ENCODE measurements at places on chromosomes 4 and X. TPM values are rescaled to one million over a fixed set of nuclear protein-coding genes. Genes with fewer than 3 reads are reported as not detected.

GRCh38 chr4:151922306-151922705, 161.5 kb upstream of the GATB start:
- peaks cover 6% of the 10 kb centered on the region for H3K4me1 ChIP-seq
- H3K36me3 ChIP-seq: no peaks in the 10 kb centered on the region
- H3K27ac ChIP-seq: no peak overlapping the region
- no peak for DNase-seq
- no peak overlapping the region for H3K4me3 ChIP-seq

The PRDM8 gene
- total RNA-seq: 1.1 TPM

The ARR3 gene
- total RNA-seq: not detected

- no peaks in the 10 kb centered on the region for H3K27me3 ChIP-seq
- H3K36me3 ChIP-seq: peaks cover 91% of the 10 kb centered on the region
- H3K4me1 ChIP-seq: peaks cover 44% of the 10 kb centered on the region
- no peak overlapping the region for H3K4me3 ChIP-seq
- DNase-seq: no peak
Observed at GRCh38 chr4:2940267-2941137, 22.7 kb downstream of the NOP14 start.

The EFHC2 gene
- total RNA-seq: not detected

The CFAP299 gene
- not detected for total RNA-seq

DNA sequence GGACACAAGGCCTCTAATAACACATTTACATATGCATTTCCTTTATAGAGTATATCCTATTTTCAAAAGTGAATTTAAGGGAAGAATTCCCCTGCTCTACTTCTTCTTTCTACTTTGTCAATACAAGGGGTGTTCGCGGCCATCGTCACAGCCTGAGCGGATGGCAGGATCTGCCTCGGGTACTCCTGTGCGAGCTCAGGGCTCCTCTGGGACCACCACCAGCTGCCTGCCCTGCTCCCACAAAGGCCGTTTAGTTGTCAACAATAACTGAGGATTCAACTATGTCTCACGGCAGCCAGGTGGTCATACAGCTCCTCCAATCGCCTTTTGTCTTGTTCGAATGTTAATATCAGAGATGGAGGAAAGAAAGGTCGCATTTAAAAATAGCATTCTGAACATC, 228.2 kb upstream of the TENM3 start:
- no peak overlapping the region for H3K4me3 ChIP-seq
- no peaks in the 10 kb centered on the region for H3K27me3 ChIP-seq
- H3K4me1 ChIP-seq: no peaks in the 10 kb centered on the region

The FBXL5 gene
- total RNA-seq: 30.3 TPM

The SMIM14 gene
- total RNA-seq: 1.7 TPM

DNA sequence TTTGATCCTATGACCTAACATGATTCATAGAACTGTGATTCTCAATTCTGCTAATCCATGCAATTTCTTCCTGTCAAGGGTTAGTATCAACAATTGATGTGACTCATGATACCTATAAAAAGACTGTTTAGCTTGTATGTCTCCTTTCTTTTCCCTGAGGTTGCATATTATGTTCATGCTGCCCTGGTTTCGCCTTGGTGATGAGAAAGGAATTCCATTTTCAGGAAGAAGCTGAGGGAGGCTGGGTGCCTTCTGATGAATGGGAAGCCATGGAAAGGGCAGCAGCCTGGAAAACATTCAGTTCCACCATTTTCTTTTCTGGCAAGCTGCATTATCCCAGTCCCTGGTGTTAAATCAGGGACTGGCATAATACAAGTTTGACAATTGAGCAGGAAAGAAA, 976.5 kb downstream of the RPA4 start:
- no peak overlapping the region for H3K27ac ChIP-seq
- no peaks in the 10 kb centered on the region for H3K27me3 ChIP-seq
- no peaks in the 10 kb centered on the region for H3K36me3 ChIP-seq
- H3K4me1 ChIP-seq: no peaks in the 10 kb centered on the region
- no peak overlapping the region for H3K4me3 ChIP-seq
- no peak for DNase-seq

DNA sequence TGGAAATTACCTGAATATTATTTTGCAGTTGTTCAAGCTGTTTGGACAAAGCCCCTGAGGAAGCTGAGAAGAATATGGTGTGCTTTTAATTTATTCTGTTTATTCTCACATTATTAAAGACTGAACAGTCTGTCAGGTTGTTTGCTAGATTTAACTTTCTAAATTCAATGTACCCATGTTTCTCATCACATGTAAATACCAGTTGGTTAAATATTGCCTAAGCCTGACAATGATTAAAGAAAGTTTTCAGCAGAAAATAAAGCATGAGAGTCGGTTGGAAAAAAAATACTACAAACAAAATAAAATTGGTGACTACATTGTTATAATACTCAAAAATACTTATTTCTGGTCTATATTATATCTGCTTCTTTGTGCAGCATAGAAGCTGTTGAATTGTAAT, 1974.7 kb downstream of the ARAP2 start:
- no peaks in the 10 kb centered on the region for H3K4me1 ChIP-seq
- no peaks in the 10 kb centered on the region for H3K36me3 ChIP-seq

DNA sequence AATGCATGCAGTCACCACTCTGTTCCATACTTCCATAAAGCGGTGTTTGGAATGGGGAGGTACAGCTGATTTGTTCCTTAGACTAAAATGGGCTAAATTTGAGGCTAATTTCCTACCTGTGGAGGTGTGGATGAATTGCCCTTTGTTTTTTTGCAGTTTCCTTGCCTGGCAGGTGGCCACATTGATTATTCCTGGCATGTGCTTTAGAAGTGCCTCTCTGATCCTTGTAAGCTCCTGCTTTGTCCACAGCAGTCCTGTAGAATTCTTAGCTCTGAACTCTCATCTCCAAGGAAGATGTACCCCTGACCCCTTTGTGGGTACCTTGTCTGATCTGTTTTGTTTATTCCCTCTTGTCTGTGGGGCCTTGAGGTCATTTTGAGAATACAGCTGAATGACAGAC, 136.8 kb downstream of the ADGRL3 start:
- H3K36me3 ChIP-seq: no peaks in the 10 kb centered on the region
- no peak for DNase-seq
- H3K27me3 ChIP-seq: no peaks in the 10 kb centered on the region
- H3K4me1 ChIP-seq: no peaks in the 10 kb centered on the region

DNA sequence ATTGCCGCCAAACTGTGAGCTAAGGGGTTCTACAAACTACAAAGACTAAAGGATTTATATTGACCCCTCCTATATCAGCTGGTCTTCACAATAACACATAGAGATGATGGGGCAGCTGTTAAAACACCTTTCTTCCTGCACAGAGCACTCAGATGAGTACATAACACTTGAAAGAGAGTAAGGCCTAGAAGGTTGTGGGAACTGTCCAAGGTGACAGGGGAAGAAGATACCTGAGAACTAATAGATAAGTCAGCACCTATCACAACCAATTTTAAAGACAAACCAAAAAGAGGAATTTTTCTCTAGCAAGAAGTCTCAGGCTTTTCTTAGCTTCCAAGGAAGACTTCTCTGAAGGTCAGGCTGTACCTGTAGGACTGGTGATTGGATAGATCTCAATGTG, 19.1 kb upstream of the CXCL6 start:
- no peak overlapping the region for H3K27ac ChIP-seq
- H3K27me3 ChIP-seq: peaks cover 2% of the 10 kb centered on the region
- H3K36me3 ChIP-seq: no peaks in the 10 kb centered on the region

DNA sequence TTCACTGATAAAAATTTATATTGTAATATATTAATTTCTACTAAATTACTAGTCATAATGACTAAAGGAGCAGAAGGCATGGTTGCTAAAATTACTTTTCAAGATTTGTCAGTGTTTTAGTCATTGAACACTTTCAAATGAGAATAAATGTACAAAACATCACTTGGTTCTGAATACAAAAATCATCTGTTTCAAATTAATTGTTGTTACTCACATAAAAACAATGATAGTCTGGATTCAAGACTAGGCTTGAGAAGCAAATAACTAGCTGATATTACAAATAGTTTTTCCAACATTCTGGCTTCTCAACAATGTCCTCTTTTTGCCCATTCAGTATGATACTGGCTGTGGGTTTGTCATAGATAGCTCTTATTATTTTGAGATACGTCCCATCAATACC, 112.5 kb downstream of the ANAPC10 start:
- DNase-seq: no peak
- no peaks in the 10 kb centered on the region for H3K4me1 ChIP-seq
- H3K36me3 ChIP-seq: no peaks in the 10 kb centered on the region
- H3K4me3 ChIP-seq: no peak overlapping the region
- H3K27ac ChIP-seq: no peak overlapping the region

DNA sequence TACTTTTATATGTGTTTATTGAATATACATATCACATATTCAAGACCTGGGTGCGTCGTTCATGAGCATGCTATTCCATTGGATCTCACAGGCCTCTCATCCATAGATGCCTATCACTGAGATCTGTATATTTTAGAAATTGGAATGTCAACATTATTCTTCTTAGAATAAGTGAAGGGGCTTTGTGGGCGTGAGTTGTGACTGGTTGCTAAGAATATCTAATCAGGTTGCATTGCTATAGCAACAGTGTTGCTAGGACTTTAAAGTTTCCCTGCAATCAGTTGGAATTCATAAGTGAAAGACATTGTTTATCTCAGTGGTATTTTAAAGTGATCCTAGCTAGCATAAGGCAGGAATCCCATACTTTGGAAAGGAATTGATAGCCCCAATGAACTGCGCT, 36.7 kb upstream of the ANK2 start:
- no peak overlapping the region for H3K27ac ChIP-seq
- H3K36me3 ChIP-seq: no peaks in the 10 kb centered on the region
- no peak for DNase-seq
- H3K4me3 ChIP-seq: no peak overlapping the region

The GYPA gene
- total RNA-seq: not detected

GRCh38 chrX:23554304-23554703, 113.0 kb upstream of the PRDX4 start:
- no peaks in the 10 kb centered on the region for H3K4me1 ChIP-seq
- no peak overlapping the region for H3K27ac ChIP-seq
- H3K36me3 ChIP-seq: no peaks in the 10 kb centered on the region
- no peak overlapping the region for H3K4me3 ChIP-seq
- no peaks in the 10 kb centered on the region for H3K27me3 ChIP-seq

DNA sequence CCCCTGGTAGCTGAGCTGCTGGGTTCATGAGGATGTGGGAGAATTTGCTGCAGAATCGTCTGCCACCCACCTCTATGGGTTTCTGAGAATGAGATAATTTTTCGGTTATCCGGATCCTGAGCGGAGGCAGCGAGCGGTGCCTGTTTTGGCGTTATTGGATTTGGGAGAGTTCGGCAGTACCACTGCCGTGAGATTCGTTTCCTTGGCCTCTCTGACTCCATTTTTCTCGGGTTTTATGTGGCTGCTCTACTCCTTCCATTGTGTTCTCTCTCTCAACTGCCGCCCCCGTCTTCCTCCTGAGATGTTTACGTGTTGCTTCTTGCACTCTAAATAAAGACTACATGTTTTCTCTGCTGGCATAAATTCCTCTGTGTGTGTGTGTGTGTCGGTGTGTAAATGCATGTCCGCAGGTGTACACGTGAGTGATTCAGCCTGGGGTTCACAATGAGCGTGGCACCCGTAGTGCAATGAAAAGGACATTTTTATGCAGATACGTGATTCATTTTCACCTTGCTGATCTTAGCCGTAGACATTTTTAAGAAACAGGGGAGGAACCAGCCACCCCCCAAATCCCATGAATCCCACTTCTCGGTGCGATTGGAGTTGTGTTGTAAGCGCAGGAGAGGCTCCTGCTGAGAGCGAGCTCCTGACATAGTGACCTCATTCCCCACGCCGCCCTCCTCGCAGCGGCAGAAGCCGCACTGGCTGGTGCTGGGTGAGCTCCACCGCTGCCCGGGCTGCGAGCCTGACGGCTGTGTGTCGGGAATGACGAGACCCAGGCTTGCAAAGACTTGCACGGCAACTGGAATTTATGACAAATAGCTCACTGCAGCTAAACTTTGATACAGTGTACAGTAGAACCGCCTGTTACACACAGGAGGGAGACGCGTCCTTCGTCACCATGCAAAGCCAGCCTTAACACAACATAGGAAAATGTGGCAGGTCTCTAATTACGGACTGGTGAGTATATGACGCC, 82.2 kb downstream of the STOX2 start:
- H3K27me3 ChIP-seq: peaks cover 12% of the 10 kb centered on the region
- no peak overlapping the region for H3K4me3 ChIP-seq
- no peak overlapping the region for H3K27ac ChIP-seq
- no peak for DNase-seq
- H3K36me3 ChIP-seq: no peaks in the 10 kb centered on the region
- H3K4me1 ChIP-seq: no peaks in the 10 kb centered on the region

DNA sequence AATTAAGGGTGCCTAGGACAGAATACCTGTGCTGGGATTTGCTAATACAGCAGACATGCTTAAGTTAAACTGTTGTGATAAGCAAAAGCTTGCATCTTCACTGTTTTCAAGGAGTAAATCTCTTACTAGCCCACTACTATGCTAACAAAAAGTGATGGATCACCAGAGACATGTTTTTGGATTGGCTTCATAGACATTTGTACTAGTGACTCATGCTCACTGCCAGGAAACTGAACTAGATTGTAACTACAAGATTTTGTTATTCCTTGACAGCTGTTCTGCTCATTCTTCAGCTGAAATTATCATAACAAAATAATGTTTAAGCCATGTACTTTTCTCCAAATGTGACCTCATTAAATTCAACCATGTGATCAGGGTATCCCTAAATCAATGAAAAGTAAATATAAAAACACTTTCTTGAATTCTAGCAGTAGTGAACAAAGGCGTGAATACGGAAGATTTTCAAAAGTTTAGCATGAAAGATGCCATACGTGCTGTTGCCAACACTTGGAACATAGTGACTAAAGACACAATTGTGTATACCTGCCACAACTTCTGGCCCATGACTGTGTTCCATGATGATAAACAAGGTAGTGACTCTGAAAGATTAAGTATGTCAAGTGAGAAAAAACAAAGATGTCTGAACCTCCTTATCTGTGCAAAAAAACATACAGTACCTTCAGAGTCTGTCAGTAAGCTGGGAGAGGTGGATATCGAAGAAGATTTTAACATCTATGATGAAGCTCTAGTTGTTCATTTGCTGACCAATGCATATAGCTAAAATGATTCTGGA, 154.0 kb downstream of the BTC start:
- no peaks in the 10 kb centered on the region for H3K36me3 ChIP-seq
- no peaks in the 10 kb centered on the region for H3K4me1 ChIP-seq
- H3K27me3 ChIP-seq: peaks cover 7% of the 10 kb centered on the region
- H3K4me3 ChIP-seq: no peak overlapping the region
- no peak for DNase-seq

The USP17L11 gene
- not detected for total RNA-seq

DNA sequence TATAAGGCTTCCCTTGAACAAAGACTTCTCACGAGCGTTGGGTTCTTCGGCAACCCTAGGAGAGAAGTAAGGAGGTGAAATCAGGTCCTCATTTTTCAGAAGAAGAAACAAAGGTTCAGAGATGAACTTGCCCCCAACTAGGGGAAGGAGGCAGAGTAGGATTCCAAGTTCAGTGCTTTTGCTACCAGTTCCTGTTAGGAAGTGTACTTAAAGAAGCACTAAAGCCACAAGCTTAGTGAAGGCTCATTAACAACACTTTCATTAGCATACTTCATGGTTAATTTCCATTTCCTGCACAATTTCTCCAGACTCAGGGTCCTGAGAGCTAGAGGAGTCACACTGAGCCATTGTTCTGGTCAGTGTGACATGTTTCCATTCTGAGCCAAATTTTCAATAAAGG, 52.1 kb downstream of the VSIG4 start:
- DNase-seq: no peak
- H3K27me3 ChIP-seq: no peaks in the 10 kb centered on the region
- peaks cover 1% of the 10 kb centered on the region for H3K36me3 ChIP-seq
- H3K27ac ChIP-seq: no peak overlapping the region

- no peak overlapping the region for H3K27ac ChIP-seq
- H3K27me3 ChIP-seq: no peaks in the 10 kb centered on the region
- H3K4me1 ChIP-seq: no peaks in the 10 kb centered on the region
Observed at GRCh38 chr4:161799710-161800109, 364.1 kb downstream of the FSTL5 start.

Measured in activated T-helper 2 cell treated with anti-CD3 and anti-CD28 coated beads, Interferon-gamma antibody, Interleukin-2, Interleukin-4, amounts not matched to agents 10 μg/mL and 5 μg/mL and 100 μg/mL, durations not matched to agents 14 hours and 24 hours and 36 hours (primary cell).